ENCODE measurements at places on chromosomes 16 and 17.

GRCh38 chr16:82010649-82011048, 621 bp downstream of the SDR42E1 start:
- no peak for DNase-seq

GRCh38 chr17:19647697-19648474, 665 bp upstream of the ALDH3A2 start:
- peak; percentile 56 for DNase-seq

DNA sequence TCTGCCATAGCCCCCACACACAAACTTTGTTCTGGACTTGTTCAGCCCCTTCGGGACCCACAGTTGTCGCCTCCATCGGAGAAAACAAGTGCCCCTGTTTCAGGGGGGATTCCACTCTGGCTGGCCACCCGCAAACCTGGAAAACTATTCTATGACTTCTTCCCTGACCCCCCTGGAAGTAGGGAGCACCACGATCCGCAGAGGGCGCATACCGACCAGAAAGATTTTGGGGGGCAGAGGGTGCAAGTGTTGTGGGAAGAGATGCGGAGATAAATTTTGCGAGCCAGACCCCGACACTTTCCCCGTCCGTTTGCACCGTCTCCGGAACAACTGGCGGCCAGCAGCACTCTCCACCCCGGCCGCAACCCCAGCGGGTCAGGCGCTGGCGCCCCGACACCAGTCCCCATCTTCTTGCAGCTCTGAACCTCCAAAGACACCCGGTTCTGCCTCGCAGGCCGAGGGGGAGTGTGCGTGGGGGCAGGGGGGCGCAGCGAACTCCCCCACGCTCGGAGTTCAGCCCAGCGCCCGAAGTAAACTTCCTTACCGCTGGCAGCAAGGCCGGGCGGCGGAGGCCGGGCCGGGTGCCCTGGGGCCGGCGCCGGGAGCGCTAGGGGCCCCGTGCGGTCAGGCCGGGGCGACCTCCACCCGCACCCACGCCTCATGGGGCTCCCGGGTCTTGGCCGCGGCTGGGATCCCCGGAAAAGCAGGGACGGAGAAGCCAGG, 744 bp downstream of the SALL1 start:
- no peak for DNase-seq

DNA sequence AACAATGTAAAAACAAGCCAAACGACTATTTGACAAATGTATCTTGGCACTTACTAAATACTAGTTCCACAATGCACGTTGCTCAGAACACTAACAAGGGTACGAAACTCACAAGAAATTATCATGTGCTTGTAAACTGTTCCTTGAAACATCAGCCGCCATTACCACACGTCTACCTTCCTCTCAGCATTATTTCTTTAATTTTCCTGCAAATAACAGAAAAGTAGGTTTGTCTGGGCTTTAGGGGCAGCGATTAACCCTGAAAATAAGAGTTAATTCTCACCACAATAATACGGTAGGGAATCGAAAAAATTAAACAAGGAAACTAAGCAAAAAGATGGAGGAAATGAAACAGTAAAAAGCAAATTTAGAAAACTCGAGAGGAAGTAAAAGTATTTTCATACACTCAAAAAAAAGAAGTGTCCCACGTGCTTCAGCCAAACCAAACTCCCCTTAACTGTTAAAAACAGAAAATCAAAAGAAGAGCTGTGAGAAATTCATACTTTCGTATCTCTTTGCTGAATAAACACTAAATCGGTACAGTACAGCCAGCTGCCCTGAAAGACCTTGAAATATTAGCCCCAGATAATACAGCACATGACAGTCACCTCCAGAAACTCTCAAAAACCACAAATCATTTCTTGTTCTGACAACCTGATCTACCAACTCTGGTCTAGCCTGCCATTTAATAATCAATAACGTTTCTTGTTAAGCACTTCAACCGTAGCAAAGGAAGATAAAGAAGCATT, 1.2 kb downstream of the ARHGAP17 start:
- no peak for DNase-seq

GRCh38 chr17:78844301-78845005, 3.8 kb upstream of the USP36 start:
- DNase-seq: no peak

GRCh38 chr16:50092891-50093290, 27.1 kb downstream of the HEATR3 start:
- DNase-seq: no peak

Data from WTC11 (cell line).